ENCODE measurements at places on chromosomes 3 and 15.

DNA sequence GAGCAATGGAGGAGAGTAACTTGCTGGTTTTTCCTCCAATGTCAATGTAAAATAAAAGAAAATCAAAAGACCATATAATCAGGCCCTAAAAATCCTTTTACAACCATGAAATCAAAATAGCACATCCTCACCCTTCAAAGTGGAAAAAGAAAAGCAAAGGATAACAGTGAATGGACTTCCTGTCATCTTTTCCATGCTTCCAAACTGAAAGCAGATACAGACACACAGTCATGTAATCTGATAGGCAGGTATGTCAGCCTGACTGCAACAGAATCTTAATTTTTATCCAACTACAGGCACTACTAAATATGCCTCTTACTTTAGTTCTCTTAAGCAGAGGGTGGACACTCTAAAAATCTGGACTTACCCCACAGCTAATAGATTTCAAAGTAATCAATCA is 27.8 kb upstream of the IGDCC4 start:
- no peak for DNase-seq

GRCh38 chr15:93861413-93861812 is 369.9 kb upstream of the MCTP2 start:
- DNase-seq = no peak

- no peak for DNase-seq
These were observed 18.0 kb upstream of the ZXDC start for GRCh38 chr3:126493739-126494138.

DNA sequence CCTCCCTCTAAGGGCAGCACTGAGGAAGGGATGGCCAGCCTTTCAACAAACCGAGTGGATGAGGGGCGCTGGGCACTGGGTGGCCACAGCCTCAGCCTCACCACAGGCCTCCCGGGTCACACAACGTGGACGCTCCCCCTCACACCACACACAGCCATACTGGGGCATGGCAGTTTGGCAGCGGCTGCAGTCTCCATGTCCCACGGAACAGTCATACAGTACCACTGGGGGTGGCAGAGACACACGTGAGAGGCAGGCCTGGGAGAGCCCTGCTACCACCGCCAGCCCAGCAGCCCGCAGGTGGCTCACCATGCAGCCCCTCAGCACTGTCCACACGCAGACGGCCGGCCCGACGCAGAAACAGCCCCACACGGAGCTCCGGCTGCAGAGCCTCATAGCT is 11.7 kb downstream of the PLXNB1 start:
- DNase-seq = no peak

DNA sequence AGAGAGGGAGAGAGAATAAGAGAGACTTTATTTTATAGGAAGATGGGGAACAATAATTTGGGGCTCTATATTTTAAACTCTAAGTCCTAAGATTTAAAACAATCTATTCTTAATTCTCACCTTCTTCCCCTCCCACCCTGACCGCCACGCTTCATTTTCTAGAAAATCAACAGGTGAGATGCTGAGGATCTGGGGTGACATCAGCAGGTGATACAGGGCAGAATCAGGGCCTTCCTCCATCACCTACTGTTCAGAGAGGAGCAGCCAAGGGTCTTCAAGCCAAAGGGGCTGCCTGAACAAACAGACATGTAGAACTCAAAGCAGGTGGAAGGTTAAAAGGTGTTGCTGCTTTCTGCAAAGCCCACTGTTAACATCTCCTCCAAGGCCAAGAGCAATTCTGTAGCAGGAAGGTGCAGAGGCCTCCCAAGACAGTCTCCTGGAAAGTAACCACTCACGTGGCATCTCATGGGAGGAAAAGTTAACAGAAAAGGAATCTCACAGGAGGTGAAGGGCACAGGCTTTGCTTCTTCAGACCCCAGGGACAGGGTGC is 183.6 kb upstream of the TLE3 start:
- no peak for DNase-seq

- DNase-seq = no peak
These were observed 36.6 kb downstream of the AMOTL2 start for GRCh38 chr3:134337511-134338200.

- DNase-seq = no peak
These were observed 10.8 kb downstream of the ASB7 start for GRCh38 chr15:100613208-100613607.

All from NCI-H774 (cell line).